ENCODE measurements at places on chromosomes 3 and 15.

- DNase-seq: no peak
These were observed 782.0 kb downstream of the EPHA3 start for GRCh38 chr3:89889386-89889785.

DNA sequence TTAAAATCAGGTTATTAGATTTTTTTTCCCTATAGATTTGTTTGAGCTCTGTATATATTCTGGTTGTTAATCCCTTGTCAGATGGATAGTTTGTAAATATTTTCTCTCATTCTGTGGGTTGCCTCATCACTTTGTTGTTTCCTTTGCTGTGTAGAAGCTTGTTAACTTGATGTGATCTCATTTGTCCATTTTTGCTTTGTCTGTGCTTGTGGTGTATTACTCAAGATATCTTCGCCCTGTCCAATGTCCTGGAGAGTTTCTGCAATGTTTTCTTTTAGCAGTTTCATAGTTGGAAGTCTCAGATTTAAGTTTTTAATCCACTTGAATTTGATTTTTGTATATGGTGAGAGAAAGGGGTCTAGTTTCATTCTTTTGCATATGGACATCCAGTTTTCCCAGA lies 699.1 kb downstream of the NAALADL2 start:
- no peak for DNase-seq

DNA sequence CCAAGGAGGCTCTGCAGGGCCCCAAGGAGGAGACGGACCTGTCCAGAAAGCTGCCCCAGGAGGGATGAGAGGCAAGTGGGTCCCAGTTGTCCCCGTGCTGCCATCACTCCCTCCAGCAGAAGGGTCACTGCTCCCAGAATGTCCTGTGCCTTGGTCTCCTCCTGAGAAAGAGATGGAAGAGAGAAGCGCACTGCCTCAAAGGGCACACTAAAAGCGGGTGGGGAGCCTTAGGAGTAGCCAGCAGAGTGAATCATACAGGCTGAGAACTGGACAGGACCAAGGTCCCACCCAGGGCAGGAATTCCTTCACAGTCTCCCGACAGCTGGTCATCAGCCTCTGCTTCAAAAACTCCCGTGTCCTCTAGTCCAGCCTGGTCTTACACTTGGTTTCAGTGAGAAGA lies 4.6 kb downstream of the THPO start:
- no peak for DNase-seq

DNA sequence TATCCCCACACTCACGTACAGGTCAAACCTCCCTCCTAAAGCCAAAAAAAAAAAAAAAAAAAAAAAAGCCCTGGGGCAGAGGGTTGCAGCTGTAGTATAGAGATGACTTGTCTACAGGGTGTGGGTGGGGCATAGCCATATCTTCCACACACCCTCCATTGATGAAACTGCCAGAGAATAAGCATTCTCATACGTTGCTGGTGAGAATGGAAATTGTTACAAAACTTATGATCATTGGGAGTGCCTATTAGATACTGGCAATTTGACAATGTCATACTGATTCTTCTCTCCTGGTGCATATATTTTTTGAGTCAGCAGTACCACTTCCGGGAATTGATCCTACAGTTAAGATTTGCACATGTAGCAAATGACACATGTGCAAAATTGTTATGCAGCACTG lies 11.0 kb upstream of the CTNNB1 start:
- no peak for DNase-seq

- no peak for DNase-seq
These were observed 769.5 kb upstream of the DPPA4 start for GRCh38 chr3:110106805-110107204.

- no peak for DNase-seq
These were observed 452.0 kb downstream of the MFSD1 start for GRCh38 chr3:159253860-159254259.

- DNase-seq: peak; percentile 96
These were observed 24.9 kb upstream of the SIAH2 start for GRCh38 chr3:150787741-150788370.

- DNase-seq: no peak
These were observed 128.8 kb upstream of the OSTN start for GRCh38 chr3:191070201-191070600.

DNA sequence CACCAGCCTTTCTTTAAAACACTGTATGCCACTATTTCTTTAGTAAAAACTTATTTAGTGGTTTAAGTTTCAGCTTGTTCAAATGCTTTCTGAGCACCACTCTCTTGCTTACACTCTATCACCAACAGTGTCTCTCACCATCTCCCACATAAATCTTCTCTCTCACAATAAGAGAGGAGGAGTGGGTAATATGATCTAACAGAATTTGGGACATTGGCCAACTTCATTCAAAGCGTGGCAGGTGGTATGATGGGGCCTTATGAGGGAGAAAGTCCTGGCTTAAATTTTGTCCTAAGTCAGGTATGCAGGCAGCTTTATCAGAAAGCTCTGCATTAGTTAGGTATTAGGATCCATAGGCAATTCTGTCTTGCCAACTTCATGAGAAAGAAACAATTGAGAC lies 1132.5 kb downstream of the TUSC7 start:
- no peak for DNase-seq

DNA sequence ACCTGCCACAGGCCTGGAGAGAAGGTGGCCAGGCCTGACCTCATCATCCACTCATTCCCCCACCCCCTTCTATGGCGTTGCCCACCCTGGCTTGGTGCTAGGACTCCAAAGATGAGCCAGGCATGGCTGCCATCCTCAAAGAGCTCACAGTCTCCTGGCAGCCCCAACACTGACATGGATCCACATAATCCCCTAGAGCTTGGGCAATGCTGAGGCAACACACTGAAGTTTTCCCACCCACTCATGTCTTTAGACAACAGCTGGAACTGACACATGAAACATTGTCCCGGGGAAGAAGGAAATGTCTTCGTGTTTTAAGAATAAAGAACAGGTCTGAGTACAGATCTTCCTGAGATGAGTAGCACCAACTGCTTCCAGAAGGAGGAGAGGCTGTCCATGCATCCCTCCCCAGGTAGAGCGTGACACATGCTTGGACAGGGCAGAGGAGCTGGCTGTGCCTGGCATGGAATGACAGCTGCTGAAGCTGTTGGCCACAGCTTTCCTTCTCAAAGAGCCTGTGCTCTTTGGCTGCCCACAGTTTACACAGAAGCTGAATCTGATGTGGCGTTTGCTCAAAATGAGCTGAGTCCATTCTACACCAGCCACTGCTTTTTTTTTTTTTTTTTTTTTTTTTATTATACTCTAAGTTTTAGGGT lies 70.1 kb downstream of the HOMER2 start:
- DNase-seq: no peak

GRCh38 chr15:101558221-101558941 lies 68.9 kb upstream of the PCSK6 start:
- DNase-seq: no peak

DNA sequence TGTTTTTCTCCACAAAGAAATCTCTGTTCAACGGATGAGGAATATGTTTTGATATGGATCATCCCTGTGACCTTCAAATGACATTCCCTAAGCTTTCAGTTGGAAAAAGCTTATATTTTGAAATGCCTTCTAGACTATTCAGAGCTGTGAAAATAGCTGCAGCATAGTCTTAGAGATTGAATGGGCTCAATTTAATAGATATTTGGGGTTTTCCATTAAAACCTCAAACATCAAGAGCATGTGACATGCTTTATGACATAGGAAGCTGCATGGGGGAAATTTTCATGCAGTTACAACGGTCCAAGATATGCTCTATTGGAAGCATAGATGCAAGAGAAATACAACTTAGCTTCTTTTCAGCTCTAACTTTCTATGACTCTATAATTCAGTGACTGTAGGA lies 102.8 kb downstream of the LSAMP start:
- DNase-seq: no peak

GRCh38 chr15:76976141-76976540 lies 18.8 kb upstream of the PSTPIP1 start:
- no peak for DNase-seq

DNA sequence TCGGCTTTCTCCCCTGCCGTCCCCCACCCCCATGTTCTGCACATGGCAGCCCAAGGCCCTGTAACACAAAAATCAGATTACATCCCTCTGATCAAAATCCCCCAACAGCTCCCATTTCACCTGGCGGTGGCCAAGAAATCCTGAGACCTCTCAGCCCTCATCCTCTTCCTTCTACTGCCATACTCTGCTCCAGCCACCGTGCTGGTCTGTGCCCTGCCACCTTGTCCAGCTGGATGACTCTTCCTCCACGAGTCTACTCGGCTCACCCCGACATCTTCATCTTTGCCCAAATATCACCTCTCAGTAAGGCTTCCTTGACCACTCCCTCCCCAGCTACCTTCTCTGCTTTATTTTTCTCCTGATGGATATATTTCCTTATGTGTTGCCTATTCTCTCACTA lies 3.1 kb downstream of the CCDC51 start:
- no peak for DNase-seq

DNA sequence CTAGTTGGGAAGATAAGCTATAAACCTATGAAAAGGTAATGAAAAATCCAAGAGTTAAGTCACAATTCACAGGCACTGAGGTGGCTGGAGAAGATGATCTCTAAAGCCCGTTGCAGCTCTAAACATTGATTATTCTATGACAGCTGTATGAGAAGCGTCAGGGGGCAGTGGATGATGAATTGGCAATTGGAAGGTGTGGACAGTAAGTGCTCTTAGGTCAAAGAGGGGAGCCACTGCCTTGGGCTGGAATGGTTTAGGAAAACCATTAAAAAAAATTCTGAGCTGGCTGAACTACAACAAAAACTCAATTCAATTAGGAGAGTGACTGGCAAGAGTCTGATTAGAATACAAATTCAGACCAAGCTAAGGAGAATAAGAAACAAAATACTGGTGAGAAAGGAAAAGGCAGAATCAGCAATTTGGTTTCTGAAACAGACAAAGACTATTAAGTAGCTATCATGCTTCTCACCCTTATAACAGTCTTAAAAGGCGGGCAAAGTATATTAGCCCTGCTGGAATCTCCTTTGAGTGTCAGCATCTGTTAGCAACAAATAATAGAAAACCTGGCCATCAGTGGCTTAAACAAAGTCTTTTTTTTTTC lies 8.8 kb upstream of the NMD3 start:
- DNase-seq: no peak

DNA sequence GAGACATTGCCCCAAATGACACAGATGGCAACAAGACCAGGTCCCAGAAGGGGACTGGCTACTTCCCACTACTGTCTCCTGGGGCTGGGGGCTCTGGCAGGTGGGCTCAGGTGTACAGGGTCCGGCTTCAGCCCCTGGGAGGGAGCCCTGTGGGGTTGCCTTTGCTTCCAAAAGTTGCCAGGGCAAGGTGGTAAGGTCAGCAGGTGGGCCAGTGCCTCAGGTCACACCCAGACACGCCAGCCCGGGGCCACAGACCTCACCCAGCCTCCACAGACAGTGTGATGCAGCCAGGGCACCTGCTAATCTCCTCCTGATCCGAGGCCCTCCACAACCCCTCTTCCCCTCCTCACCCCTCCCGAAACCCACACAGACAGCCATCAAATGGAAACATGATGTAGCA lies 7.5 kb downstream of the OXTR start:
- DNase-seq: no peak

DNA sequence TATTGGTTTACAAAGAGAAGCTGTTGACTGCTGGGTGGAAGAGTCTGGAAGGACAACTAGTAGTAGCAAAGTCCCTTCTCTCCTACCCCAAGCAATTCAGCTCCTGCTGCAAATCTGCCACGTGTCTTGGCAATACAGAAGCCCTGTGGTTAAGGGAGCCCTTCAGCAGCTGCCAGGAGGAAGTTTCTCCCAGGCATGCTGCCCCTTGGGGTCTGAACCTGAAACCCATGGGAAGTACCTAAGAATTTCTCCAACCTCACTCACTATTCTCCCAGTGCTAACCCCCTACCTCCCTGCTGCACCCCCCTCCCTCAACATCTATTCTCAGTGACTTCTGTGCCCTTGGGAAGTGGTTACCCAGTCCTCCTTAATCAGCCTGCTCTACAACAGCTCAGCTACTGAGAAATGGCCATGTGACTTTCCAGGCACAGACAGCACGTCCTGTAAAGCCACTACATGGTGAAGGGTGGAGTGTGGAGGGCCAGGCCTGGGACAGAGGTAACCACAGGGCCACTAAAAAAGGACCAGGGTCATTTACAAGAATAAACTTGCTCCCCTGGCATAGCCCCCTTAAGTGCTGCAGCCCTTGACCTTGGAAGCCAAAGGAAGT lies 316.6 kb downstream of the NTRK3 start:
- no peak for DNase-seq

DNA sequence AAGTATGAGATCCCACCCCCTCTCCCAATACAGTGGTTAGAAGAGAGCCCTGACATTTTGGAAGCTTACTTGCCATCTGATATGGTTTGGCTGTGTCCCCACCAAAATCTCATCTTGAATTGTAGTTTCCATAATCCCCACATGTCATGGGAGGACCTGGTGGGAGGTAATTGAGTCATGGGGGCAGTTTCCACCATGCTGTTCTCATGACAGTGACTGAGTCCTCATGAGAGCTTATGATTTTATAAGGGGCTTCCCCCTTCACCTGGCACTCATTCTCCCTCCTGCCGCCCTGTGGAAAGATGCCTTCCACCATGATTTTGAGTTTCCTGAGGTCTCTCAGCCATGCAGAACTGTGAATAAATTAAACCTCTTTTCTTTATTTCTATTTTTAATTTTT lies 28.8 kb upstream of the HES1 start:
- no peak for DNase-seq

GRCh38 chr3:120276767-120277166 lies 8.3 kb downstream of the GPR156 start:
- DNase-seq: no peak

DNA sequence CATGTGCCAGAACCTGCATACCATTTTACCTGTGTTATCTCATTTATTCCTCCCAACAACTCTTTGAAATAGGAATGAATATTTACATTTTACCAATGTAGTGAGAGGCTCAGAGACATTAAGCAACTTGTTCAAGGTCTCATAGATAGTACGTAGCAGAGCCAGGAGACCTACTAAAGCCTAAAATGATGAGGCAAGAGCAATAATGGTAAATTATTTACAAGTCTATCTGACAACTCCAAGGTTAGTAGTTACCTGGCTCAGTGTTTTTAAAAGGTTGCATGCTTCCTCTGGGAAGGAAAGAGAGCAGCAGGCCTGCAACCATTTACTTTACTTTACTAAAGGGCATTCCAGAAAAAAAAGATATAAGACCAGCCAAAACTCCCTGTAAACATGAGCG lies 103.0 kb downstream of the CFAP20DC start:
- DNase-seq: no peak

GRCh38 chr3:71854706-71855105 lies 69.8 kb upstream of the PROK2 start:
- DNase-seq: no peak

GRCh38 chr15:69529141-69529540 lies 76.5 kb downstream of the RPLP1 start:
- DNase-seq: no peak

DNA sequence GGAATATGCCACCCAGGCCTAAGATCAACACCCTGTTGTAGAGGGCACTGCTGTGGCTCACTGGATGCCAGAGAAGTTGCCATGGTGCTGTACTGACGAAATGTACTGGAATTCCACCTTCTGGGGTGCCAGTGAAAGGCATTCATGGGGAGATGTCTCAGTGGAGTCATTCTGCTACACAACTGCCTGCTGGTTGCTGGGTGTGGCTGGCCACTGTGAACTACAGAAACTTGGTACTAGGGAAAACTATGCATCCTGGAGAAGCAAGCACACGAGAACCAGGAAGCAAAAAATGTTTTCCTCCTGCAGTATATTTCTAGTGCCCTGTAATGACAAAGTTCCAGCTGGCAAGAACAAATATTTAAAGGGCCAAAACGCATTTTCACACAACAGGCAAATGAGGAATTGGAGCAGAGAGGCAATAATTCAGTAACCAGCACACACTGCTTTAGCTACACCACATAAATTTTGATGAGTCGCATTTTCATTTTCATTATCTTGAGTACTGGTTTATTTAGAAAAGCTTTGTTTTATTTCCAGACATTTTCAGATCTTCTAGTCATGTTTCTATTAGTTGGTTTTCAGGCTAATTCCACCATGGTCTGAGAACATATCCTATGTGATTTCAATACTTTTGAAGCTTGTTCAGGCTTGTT lies 18.3 kb upstream of the RFX7 start:
- no peak for DNase-seq
